Right lobe of liver (tissue), 6 donors: ENCODE measurements at places on chromosomes 2 and 18.

DNA sequence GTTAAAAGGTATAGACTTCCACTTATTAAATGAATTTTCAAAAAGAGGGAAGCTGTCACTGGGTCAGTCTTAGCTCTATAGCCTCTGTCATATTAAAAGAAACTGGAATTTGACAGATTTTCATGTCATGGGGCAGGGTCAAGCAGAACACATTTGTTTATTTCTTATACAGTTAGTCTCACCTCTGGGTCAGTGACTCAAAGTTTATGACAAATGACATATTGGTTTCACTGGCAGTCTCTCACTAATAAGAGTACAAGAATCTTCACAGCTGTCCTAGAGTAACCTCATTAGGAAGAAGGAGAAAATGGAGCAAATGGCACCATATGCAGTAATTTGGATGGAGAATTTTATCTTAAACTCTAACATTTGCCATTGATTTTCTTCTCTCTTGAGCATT lies 63.2 kb downstream of the MBD2 start:
- DNase-seq, result no peak
- H3K36me3 ChIP-seq, result no peaks in the 10 kb centered on the region
- H3K4me3 ChIP-seq, result no peak overlapping the region
- H3K27ac ChIP-seq, result no peak overlapping the region
- H3K27me3 ChIP-seq, result no peaks in the 10 kb centered on the region

GRCh38 chr18:46253498-46253897 lies 149.3 kb downstream of the HAUS1 start:
- H3K4me1 ChIP-seq, result no peaks in the 10 kb centered on the region
- no peaks in the 10 kb centered on the region for H3K36me3 ChIP-seq
- H3K4me3 ChIP-seq, result no peak overlapping the region
- no peak for DNase-seq
- no peak overlapping the region for H3K27ac ChIP-seq
- H3K27me3 ChIP-seq, result no peaks in the 10 kb centered on the region

GRCh38 chr2:147082850-147083522 lies 761.8 kb upstream of the ACVR2A start:
- H3K4me1 ChIP-seq, result no peaks in the 10 kb centered on the region
- H3K27ac ChIP-seq, result no peak overlapping the region
- no peak overlapping the region for H3K4me3 ChIP-seq
- H3K27me3 ChIP-seq, result no peaks in the 10 kb centered on the region
- no peak for DNase-seq

DNA sequence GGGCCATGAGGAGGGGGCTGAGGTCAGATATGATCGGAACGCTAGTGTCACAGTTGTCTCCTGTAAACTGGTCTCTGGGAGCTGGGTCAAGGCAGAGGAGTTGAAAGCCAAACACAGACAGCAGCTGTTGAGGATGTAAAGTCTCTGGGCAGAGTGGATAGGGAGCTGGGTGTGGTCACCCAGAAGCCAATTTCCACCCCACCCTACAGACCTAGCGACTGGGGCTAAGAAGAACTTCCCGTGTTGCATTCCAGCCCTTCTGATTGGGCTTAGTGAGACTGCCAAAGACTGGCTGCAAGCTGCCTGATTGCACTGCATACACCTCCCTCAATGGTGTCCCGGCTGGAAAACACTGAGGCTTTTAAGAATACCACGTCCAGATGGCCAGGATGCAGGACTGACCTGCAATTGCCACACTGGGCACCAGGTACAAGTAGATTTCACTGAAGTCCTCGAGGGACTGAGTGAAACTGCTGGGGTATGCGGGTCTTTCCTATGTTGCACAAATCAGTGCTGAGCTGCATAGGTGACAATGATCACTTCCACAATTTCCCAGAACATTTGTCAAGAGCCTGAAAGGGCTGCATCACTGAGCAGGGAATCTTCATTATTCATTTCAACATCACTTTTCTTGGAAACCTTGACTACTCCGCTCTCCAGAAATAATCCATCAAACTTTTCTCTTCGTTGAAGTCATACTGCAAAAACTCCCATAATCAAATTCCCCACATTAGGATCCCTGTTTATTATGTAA lies 43.1 kb upstream of the EML4 start:
- no peaks in the 10 kb centered on the region for H3K27me3 ChIP-seq
- peaks cover 5% of the 10 kb centered on the region for H3K4me1 ChIP-seq
- DNase-seq, result no peak
- no peak overlapping the region for H3K4me3 ChIP-seq
- no peaks in the 10 kb centered on the region for H3K36me3 ChIP-seq

- H3K4me3 ChIP-seq, result no peak overlapping the region
- DNase-seq, result no peak
- no peaks in the 10 kb centered on the region for H3K36me3 ChIP-seq
- H3K27me3 ChIP-seq, result no peaks in the 10 kb centered on the region
Observed at GRCh38 chr2:225318440-225318839, 81.1 kb upstream of the NYAP2 start.

DNA sequence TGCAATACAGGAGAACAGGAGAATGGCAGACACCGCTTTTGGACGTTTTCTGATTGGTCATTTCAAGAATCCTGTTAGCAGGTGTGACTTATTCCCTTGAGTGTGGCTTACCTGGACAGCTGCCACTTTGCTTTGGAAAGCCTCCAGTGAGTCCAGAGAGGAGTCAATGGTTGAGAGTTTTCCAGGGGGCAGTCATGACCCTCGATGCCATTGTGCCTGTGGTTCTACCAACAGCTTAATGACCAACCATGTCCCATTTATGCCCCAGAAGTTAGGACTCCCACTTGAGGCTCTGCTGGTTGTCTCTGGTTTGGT lies 12.4 kb downstream of the IGFBP2 start:
- no peaks in the 10 kb centered on the region for H3K27me3 ChIP-seq
- no peak overlapping the region for H3K4me3 ChIP-seq
- peaks cover 18% of the 10 kb centered on the region for H3K36me3 ChIP-seq
- DNase-seq, result no peak
- peaks cover 7% of the 10 kb centered on the region for H3K4me1 ChIP-seq

GRCh38 chr2:45987856-45988255 lies 309.4 kb upstream of the EPAS1 start:
- H3K27me3 ChIP-seq, result no peaks in the 10 kb centered on the region
- H3K36me3 ChIP-seq, result no peaks in the 10 kb centered on the region
- no peaks in the 10 kb centered on the region for H3K4me1 ChIP-seq
- H3K4me3 ChIP-seq, result no peak overlapping the region
- no peak overlapping the region for H3K27ac ChIP-seq
- peak; percentile 42 for DNase-seq

DNA sequence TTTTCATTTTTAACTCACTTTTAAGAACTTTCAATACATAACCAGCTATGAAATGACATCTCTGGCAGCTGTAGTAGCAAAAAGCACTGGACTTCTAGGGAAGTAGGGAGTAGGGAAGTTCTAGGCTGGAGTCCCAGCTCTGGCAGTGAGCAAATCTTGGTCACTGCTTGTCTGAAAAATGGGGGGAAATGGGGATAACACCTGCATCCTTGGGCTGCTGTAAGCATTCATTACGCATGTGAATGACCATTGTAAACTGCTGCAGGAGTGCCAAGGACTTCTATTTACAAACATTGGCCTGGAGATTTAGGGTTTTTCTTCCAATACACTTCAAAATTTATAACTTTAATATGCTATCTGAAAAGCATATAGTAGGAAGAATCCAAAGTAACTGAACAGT lies 972 bp upstream of the MPP4 start:
- H3K4me1 ChIP-seq, result no peaks in the 10 kb centered on the region
- no peaks in the 10 kb centered on the region for H3K27me3 ChIP-seq
- no peak for DNase-seq
- H3K36me3 ChIP-seq, result no peaks in the 10 kb centered on the region
